ENCODE measurements at places on chromosomes 7 and 10.

DNA sequence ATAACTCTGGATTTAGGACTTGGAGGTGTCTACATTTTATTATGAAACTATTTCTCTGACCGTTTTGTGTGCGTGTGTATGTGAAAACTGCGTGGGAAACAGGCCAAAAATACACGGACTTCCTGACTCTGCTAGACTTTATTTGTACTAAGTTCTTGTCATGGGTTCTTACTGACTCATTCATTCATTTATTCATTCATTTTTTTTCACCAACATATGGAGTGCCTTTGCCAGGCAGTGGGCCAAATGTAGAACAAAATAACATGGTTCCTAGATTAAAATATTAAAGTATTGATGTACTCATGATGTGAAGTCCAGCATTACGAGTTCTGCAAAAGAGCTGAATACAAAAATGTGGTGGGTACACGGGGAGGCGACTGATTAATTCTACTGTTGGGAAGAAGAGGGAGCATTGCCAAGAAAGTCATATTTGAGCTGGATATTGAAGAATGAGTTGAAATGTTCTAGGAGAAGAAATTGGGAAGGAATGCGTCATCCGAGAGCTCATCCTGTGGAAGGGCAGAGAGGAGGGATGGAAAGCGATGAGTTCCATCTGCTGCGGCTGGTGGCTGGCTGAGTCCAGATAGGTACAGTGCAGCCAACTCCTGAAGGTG, 24.6 kb downstream of the CACNB2 start:
- no peak for DNase-seq

DNA sequence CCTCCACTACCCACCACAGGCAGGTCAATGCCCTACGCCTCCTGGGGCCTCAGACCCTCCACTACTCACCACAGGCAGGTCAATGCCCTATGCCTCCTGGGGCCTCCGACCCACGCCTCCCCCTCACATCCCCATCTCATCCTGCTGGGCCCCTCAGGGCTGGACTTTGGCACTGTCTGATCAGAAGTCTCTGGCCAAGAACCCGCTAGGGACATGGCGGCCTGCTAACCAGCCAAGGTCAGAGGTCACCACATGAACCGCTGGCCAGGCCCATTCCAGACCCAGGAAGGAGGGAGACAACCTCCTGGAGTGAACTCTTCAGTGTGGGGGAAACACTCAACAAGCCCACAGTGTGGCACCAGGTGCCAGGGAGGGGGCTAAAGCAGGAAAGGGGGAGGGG, 55.8 kb downstream of the STK32C start:
- no peak for DNase-seq

GRCh38 chr7:53094191-53094590, 58.8 kb downstream of the POM121L12 start:
- no peak for DNase-seq

DNA sequence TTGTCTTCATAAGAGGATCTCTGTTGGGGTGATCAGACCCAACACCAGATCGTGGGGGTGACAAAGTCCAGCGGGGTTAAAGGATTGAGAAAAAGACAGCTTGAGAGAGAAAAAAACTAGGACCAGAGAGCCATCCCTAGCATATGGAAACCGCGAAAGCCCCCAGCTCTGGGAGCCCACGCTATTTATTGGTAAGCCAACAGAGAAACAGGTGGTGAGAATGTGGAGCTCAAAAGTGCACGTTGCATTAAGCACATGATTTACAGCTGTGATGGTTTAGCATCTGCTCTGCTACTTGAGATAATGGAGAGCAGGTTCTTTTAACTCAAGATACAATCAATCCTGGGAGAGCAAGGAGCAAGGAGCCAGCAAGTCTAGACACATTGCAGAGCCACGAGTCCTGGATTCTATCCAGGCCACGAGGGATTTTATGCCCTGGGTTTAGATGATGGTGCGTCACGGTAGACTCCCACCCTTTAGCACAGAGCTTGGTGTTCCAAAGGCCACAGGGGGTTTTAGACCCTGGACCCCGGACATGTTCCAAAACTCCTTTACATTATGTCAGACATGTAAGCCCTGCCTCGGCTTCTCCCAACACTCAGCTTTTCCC, 755.2 kb upstream of the SORCS1 start:
- no peak for DNase-seq

- no peak for DNase-seq
Measured at GRCh38 chr7:149682038-149682437, 91.3 kb downstream of the ZNF467 start.

DNA sequence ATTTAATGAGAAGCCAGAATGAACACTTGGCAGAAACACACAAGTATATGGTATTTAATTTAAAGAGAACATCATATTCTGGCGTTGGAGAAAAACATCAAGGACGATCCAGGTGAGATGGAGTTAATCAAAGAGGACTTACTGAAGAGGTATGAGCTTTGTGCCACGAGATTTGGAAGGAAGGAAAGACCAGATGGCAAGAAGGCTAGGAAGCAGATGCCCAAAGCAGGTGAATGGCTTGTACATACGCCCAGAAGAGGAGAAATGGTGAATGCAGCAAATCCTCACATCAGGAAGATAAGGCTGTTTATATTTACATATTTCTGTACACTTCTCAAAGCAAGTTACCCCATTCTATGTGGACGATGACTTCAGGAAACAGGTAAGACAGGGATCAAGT, 163.9 kb upstream of the PLXNA4 start:
- DNase-seq, result no peak

- DNase-seq, result no peak
Measured at GRCh38 chr10:20615395-20615794, 281.7 kb downstream of the NEBL start.

- DNase-seq, result no peak
Measured at GRCh38 chr10:119677904-119678755, 26.9 kb downstream of the BAG3 start.

DNA sequence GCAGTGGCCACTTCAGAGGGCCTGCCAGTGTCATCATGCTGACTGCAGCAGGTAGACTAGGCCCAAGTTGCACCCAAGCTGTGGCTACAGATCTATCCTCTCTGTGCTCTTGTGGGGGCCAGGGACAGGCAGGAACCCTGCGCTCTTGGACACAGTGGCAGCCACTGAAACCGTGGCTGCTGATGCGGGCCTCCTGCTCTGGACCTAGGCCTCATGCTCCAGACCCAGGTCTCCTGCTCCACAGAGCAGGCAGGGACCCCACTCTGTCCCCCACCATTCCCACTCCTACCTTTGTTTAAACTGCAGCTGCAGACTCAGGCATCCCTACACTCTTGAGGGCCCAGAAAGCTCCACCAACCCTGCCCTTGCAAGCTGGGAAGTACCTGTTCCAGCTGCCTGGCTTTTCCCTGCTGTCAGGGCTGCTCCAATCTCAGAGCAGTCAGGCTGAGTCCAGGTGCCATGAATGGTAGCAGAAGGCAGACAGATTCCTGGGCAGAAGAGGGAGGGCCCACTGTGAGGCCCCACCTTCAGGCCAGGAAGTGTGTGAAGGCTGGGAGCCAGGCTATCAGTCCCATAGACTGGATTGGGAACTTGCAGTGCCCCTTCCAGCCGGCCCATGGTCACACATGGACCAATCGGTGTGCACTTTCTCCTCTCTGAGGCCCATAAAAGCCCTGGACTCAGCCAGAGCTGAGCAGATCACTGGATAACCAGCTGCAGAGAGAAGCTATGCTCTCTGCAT, 634.0 kb upstream of the SEMA3D start:
- no peak for DNase-seq

GRCh38 chr10:1432161-1432560, 305.2 kb downstream of the ADARB2 start:
- no peak for DNase-seq

GRCh38 chr10:126240483-126240882, 147.8 kb downstream of the ADAM12 start:
- DNase-seq, result no peak

- DNase-seq, result no peak
Measured at GRCh38 chr7:116672596-116673456, 830 bp downstream of the MET start.

DNA sequence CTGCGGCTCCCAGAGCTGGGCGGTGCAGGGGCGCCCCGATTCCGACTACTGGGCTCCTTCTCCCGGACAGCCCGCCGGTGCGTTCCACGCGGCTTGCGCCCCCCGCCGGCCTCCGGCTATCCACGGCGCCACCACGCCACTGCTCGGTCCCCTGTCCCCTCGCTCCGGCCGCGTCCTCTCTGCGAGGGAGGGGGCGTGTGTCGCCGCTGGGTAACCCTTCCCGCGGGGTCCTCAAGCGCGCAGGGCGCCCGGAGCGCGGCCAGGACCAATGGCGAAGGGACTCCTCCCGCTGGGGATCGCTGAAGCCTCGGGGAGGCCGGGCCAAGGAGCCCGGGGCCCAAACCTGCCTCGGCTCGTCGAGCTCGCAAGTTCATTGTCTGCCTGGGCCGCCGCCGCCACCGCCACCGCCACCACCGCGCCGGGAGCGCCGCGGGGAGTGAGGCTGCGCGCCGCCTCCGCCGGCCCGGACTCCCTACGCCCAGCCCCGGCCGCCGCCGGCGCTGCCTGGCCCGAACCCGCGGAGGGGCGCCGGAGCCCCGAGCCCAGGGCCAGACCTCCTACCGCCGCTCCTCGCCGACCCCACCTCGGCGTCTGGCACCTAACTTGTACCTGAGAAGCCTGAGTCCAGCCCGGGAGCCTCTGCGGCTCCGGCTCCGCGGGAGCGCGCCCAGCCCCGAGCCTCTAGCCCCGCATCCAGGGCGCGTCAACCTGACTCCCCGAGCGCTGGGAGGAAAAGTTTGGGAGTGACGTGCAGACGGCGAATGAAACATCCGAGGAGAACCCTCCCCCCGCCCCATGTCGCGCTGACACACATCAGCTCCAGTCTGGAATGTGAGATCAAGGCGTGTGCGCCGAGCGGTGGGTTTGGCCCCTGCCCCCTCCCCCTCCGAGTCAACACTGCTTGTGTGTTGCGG, at the start of gene CHST15:
CHST15 (minus strand) TSS at position 739 of the 914 bp plus-strand sequence. CDS start 47,386 bp downstream, outside the sequence.
- DNase-seq, result no peak

GRCh38 chr7:132799081-132799413, 222.8 kb upstream of the PLXNA4 start:
- no peak for DNase-seq

DNA sequence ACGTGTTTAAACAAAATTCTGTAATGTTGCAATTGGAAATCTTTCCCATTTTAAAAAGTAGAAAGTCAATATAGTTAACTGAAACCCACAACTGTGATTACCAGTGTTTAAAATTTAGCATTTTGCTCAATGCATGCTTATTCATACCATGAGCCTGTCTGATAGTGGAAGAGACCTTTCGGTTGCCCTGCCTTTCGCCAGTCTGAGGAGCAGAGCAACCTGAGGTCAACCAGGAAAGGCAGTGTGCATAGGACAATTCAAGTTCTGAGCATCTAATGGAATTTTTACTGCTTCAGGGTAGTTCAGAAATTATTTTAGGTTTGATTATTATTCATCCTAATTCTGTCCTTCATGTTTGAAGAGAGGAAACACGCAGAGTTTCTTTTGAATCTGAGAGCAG, 100.8 kb downstream of the CUBN start:
- no peak for DNase-seq

DNA sequence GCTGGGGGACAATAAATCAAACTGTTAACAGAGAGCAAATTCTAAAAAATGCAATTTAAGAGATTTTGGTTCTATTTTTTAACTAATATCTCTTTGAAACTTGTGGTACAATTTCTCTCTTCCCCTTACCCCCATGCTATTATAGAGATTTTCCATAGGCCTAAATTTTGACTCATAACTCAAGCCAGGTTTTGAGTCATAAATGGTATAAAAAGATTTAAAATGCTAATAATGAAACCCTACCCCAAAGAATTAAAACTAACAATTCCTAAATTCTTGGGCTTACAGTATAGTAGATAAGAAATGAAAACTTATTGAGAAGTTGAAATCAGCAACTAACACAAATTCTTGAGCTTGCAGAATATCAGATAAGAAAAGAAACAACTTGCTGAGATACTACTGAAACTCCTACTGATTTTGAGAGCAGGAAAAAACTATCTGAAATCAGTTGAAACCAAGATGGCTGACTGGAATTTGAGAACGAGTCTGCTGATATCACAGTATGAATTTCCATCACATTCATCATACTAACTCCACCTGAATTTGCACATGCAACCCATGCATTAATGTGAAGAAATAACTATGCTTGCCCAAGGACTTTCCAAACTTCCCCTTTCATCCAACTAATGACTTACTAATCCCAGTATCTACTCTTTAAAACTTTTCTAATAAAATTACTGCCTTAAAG, 36.3 kb downstream of the POT1 start:
- no peak for DNase-seq

- DNase-seq, result no peak
Measured at GRCh38 chr7:105044449-105045070, 30.6 kb downstream of the KMT2E start.

DNA sequence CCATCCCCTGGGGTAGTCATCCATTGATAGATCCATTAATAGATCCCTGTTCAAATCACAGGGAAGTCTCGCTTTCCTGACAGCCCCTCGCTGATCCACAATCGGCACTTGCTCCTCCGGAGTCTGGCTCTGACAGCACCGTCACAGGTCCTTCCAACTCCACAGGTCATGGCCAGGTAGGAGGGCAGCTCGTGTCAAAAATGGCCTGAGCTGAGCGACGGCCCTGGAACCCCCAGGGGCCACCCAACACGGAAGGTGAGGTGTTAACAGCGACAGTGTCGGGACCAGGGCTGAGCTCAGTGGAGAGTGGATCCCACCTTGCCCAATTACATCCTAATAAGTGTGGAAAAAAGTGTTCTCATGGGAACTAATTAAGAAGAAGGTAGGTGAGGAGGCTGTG, 219.8 kb downstream of the TCERG1L start:
- DNase-seq, result no peak

GRCh38 chr10:72334196-72334824, 20.4 kb downstream of the DNAJB12 start:
- DNase-seq, result peak; percentile 46

- DNase-seq, result no peak
Measured at GRCh38 chr7:2473496-2474180, 2.6 kb downstream of the GRIFIN start.

DNA sequence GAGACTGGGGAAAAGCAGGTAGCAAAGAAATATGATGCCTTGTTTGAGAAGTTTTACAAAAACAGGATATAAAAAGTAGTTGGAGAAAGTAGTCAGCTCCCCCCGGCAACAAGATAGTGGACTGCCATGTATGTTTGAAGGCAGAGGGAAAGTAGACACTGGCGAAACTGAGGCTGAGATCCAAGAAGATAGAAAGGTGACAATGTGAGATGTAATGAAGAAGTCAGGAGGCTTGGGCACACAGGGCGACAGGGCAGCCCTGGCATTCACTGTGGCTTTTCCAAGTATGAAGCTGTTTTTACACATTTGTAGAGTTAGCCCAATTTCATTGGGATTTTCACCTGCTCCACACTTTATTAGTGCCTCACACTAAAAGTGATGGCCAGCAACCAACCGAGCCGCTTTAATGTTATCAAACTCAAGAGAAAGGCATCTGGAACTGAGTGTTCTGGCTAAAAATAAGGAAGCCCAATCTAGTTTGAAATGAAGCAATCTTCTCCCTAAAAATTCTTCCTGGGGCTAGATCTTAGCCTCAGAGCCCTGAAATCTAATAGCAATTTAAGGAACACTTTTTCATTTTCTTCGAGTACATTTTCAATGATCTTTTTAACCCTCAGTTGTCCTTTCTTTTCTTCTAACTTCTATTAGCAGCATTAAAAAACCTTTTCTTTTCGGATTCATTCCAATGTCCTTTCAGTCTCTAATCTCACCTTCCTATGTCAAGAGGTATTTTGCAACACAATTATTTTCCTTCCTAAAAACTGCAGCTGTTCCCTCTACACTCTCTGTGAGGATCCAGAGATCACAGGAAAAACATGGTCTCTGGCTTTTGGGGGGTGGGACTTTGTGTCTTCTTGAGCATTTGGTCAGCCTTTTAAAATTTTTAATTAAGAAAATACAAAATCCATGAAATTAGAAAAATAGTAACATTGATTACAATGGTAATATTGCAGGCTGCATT, 108.0 kb downstream of the RNLS start:
- no peak for DNase-seq

GRCh38 chr7:81884817-81885216, 115.0 kb upstream of the HGF start:
- no peak for DNase-seq

Data from naive thymus-derived CD8-positive, alpha-beta T cell (primary cell).